CD4-positive, alpha-beta T cell treated with Interferon alpha-2 for 1 hour (primary cell): ENCODE measurements at places on chromosomes 3 and 15.

DNA sequence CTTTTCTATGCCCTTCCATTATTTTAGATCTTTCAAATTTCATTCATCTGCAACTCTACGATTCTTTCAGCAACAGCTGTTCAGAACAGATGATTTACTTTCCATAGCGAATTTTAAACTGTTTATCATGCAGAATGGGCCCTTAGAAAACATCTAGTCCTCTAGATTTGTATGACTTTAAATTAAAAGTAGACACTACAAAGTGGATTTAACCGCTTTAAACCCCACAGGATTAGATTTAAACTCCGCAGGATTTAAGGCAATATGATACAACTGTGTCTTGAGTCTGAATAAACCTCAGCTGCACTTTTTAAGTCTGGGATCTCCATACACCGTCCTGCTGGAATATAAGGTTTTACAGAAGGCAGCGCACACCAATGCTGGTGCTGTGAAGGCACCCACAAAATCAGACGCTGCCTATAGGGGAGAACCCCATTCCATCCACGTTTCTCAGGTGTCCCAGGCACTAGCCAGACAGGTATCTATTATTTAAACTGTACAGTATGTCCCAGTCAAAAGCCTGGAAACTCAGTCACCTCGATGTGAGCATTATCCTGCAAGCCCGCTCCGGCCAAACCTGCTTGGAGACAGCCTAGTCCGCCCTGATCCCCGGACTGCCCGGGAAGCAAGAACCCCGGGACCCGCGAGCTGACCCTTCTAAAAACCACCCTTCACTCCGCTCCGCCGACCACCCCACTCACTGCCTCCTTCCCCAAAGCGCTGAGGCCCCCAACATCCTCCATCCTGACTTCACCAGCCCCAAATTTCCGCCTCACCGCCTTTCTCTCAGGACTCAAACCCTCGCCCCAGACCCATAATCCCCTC, 768 bp downstream of the ANO10 start:
- peak; percentile 6 for DNase-seq

- DNase-seq, result no peak
Measured at GRCh38 chr15:43238671-43239131, 17.9 kb upstream of the EPB42 start.

DNA sequence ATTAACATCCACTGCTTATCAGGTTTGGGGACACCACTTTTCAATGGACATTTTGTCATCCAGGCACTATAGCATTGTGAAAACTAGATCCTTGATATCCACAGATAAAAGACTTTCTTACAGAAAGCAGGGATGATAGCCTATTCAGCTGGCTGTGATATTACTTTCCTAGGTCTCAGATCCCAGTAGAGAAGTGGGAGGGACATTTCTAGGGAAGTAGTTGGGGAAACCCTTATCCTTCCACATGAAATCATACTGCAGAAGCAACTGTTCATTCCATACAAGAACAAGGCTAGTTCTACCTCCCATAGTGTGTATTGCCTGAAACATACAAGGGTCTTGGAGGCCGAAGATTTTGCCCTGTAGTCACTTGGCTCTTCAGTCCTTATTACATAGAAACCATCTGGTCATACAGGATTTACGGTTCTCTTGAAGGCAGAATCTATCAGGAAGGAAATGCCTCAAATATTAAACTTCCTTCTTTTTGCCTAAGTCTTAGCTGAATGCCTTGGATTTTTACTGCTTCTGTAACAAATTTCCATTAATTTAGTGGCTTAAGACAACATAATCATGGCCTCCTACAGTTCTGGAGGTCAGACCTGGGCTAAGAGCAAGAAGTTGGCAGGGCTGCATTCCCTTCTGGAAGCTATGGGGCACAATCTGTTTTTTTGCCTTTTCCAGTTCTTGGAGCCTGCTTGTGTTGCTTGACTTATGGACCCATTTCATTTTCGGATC, 119.4 kb downstream of the ECT2 start:
- no peak for DNase-seq

DNA sequence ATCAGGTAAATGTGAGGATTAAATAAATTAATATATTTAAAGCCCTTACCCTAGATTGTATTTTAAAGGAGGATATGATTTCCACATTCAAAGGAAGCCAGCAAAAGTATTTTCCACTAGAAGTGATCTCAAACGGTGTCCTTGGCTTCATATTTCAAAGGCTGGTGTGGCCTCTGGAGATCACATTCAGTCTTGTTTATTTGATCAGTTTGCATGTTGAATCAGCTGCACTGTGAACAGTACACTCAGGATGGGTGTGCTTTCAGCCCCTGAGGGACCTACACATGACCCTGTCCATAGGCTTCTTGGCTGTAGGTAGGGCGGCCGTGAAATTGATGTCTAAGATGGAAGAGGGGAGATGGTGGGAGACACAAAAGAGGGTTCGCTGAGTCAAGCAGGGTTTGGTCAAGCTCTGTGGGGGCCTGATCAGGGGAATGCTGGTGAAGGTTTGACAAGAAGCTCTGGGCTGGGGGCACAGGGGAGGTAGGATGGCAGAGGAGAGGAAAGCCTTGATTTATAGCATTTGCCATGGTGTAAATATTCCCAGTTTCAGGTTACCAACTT, 21.9 kb downstream of the CYP8B1 start:
- no peak for DNase-seq

GRCh38 chr3:171829841-171830517, 13.2 kb upstream of the TMEM212 start:
- DNase-seq, result no peak

DNA sequence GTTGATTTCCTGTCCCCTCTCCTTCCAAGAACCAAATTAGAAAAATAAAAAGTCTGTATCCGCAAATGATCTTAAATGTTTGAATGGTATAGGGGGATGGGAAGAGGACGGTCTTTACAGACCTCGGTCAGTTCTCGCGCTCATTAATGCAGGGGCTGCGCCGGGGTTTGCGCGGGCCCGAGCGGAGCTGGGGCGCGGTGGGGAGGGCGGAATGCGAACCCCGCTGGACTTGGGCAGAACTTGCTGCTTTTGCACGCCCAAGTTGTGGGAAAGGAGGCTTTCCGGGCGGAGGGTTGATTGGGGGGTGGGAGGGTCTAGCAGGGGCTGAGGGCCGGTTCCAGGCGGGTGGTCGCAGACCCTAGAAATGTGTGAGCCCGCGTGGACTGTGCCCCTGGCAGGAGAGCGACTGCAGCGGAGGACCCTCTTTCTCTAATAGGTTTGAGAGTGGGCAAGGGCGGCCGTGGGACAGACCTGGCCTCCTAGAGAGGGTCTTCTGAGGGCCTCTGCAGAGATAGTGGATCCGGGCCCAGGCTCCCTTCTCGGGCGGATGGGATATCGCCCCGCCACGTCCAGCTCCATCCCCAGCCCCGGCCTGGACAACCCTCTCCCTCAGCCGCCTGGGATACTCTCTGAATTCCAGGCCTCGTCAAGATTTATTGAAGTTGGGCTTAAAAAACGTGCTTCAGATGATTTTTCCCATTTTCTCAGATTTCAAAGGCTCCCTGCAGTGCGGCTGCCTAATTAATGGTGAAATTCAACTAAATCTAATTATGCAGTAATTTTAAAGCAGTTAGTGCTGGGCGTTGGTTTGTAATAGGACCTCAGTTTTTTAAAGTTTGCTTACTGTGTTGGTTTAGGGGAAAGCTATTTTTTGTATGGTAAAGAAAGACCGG, 11.3 kb downstream of the NR2F2 start:
- no peak for DNase-seq

DNA sequence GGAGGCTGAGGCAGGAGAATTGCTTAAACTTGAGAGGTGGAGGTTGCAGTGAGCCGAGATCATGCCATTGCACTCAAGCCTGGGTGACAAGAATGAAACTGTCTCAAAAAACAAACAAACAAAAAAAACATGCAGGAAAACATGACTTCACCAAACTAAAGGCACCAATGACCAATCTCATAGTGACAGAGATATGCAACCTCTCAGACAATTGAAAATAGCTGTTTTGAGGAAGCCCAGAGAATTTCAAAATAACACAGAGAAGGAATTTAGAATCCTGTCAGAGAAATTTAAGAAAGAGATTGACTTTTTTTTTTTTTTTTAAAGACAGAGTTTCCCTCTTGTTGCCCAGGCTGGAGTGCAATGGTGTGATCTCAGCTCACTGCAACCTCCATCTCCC, 26.1 kb downstream of the NCBP2 start:
- DNase-seq, result no peak

DNA sequence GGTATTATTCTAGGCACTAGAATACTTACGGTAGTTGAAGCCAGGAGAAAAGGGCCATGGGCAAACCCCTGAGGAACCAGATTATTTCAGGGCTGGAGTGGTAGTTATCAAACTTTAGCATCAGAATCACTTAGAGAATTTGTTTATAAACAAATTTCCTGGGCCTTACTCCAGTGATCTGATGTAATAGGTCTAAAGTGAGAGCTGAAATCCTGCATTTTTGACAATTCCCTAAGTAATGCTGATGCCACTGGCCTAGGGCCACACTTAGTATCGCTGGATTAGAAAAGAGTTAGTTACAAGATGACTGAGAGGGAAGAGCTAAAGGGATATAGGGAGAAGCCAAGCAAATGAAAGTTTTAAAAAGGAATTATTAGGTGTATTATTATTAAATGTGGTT, 412.5 kb upstream of the THRB start:
- no peak for DNase-seq

- DNase-seq, result no peak
Measured at GRCh38 chr3:115708540-115708939, 85.2 kb downstream of the GAP43 start.

DNA sequence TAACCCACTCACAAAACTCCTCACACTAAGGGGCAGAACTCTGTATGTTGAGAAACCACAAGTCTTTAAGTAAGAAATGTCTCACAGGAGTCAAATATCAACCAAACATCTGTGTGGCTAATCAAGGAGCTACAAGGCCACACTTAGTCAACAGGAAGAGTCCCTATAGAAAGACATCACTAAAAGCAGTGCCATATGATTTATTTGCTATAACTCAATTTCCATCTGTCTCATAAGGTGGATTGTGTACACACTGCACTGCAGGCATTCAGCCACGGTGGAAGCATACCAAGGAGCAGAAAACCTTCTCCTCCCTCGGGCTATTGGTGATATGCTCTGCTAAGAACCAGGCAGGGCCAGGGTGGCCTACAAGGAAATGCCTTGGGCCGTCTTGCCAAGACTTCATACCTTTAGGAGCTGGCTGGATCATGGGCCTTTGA, 197.6 kb upstream of the CFAP20DC start:
- DNase-seq, result no peak

DNA sequence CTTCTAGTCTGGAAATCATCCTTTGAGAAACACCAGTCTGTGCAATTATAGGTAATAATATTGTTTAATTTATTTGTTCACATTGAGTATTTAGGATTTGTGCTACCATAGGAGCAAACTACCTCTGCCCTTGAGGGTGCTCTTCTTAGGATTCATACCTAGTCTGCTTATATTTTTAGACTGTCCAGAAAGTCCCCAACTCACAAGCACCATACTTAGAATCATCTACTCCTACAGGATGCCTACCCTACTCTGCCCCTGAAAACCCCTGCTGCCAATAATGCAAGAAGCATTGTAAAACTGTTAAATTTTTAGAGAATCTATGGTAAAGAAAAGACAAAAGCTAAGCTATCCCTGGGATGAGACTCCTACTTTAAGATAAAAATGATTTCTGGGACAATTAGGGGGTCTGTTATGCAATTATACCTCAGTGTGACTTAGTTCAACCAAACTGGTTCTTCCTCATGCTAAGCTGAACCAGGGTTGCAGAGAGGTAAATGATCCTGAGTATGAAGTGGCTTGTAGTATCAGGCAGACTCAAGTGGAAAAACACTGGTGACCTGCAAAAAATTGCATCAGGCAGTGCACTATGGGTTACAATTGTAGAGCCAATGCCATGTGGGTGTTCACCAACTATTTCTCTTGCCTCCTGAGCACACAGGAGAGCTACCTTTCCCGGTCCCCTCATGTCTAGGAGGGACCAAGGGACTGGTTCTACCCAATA, 133.3 kb downstream of the TNIK start:
- DNase-seq, result no peak

GRCh38 chr3:73813692-73814292, 189.1 kb upstream of the PDZRN3 start:
- no peak for DNase-seq

DNA sequence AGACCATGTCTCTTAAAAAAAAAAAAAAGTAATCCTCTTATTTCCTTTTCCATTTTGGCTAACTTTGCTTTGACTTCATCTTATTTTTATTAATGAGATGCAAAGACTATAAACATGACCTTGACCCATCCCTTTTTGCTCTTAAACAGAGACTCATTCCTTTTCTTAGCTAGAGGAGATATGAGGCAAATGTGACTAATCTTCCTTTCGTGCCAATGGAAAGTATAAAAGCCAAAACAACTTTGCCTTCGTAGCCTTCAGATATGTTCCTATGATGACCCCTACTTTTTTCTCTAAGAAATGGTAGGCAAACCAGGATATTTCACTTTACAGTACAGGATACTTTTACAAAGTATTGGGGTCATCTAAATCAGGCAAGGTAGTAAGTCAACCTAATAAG, 36.9 kb upstream of the GOLGB1 start:
- DNase-seq, result no peak

GRCh38 chr3:85594676-85595075, 635.9 kb downstream of the CADM2 start:
- no peak for DNase-seq

DNA sequence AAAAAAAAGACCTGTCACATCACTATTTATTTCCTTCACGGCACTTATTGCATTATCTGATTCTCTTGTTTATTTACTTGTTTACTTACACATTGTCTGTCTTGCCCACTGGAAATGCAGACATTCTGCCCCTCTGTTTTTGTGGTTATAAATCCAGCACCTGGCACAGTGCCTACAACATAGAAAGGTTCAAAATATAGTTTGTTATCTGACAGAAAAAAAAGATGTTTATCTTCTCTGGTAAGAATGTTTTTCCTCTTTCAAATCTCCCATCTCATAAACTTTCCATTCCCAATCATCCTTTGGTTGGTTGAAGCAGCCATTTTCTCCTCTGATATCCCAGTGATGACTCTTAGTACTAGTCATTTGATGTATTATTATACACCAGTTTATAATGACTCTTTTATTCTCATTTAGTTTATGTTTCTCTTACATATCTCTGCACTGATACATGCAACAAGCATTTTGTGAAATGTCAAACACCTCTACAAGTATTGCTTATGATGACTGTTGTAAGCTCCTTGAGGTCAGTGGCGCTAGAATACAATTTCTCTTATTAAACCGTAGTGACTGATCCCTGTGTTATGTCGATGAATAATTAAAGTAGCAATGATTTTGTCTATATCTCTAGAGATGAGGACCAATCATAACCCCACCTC, 398.4 kb upstream of the TBL1XR1 start:
- DNase-seq, result no peak

- DNase-seq, result no peak
Measured at GRCh38 chr3:158086776-158087175, 19.4 kb downstream of the SHOX2 start.

GRCh38 chr3:100024520-100025303, 89.6 kb downstream of the FILIP1L start:
- DNase-seq, result no peak
